Activated CD8-positive, alpha-beta T cell treated with anti-CD3 and anti-CD28 coated beads for 36 hours (primary cell): ENCODE measurements at places on chromosomes 4 and X. TPM values are rescaled to one million over a fixed set of nuclear protein-coding genes. Genes with fewer than 3 reads are reported as not detected.

DNA sequence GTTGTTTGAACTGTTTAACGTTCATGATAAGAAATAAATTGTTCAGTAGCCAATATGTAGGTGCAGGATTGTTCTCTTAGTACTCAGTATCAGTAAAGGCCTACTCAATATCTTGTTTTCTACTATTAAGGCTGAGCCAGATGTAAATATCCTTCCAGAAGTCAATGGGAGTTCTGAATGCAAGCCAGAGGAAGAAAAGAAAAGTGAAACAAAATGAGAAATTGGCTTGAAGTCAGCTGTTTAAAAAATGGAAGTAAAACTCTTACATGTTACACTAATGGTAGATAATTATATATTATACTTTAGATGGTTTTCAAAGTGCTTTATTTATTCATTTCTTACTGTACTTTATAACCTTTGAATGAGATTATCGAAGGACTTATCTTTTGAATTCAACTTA, 1417.9 kb downstream of the ADGRL3 start:
- no peak overlapping the region for H3K4me3 ChIP-seq
- H3K27ac ChIP-seq = no peak overlapping the region
- DNase-seq = no peak
- no peaks in the 10 kb centered on the region for H3K36me3 ChIP-seq
- H3K4me1 ChIP-seq = no peaks in the 10 kb centered on the region
- no peaks in the 10 kb centered on the region for H3K27me3 ChIP-seq

- H3K4me3 ChIP-seq = no peak overlapping the region
- H3K36me3 ChIP-seq = peaks cover 1% of the 10 kb centered on the region
- H3K27me3 ChIP-seq = no peaks in the 10 kb centered on the region
Measured at GRCh38 chr4:123200051-123200940, 196.3 kb upstream of the SPRY1 start.

- H3K27ac ChIP-seq = no peak overlapping the region
- H3K27me3 ChIP-seq = no peaks in the 10 kb centered on the region
- no peak overlapping the region for H3K4me3 ChIP-seq
- H3K36me3 ChIP-seq = no peaks in the 10 kb centered on the region
- H3K4me1 ChIP-seq = no peaks in the 10 kb centered on the region
Measured at GRCh38 chr4:181944527-181944926, 298.7 kb upstream of the TENM3 start.

GRCh38 chrX:154526901-154527675, 11.1 kb upstream of the FAM3A start:
- DNase-seq = peak; percentile 79
- peak overlapping the region; percentile 64 for H3K27ac ChIP-seq
- H3K4me1 ChIP-seq = peaks cover 20% of the 10 kb centered on the region
- H3K27me3 ChIP-seq = no peaks in the 10 kb centered on the region
- H3K36me3 ChIP-seq = peaks cover 3% of the 10 kb centered on the region

DNA sequence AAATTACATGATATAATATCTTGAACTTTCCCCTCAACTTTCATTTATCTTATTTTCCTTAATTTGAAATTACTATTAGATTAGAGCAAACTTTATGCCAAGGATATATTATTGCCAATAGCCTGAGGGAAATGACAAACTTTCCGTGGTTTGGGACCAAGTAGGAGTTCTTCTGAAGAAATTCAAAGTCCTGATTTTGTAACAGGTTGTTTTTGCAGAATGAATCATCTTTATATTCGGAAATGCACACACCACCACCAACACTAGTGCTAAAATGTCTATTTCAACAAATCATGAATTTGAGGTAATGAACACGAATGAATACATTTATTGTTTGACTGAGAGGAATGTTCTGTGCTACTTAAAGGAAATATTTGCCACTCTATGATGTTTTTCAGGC, 226.7 kb downstream of the GRIA2 start:
- no peaks in the 10 kb centered on the region for H3K36me3 ChIP-seq
- DNase-seq = no peak
- no peaks in the 10 kb centered on the region for H3K27me3 ChIP-seq
- no peak overlapping the region for H3K4me3 ChIP-seq

DNA sequence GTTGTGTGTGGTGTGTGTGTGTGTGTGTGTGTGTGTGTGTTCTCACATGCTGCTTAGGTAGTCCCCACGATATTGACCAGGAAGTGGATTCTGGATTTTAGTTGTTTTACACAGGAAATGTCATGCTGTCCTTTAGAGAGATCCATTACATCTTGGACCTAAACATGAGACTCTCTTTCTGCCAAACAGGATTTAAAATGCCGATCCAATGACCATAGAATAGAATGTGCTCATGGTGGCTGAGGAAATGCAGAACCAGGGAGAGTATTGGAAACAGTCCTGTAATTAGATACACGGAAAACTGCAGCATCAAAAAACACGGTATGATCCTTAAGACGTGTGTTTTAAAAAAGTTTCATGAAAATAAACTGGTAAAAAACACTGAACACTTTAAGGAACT, 347.8 kb upstream of the FRG1 start:
- no peaks in the 10 kb centered on the region for H3K4me1 ChIP-seq
- H3K27me3 ChIP-seq = no peaks in the 10 kb centered on the region
- DNase-seq = no peak

- H3K36me3 ChIP-seq = no peaks in the 10 kb centered on the region
- no peak for DNase-seq
- H3K4me3 ChIP-seq = no peak overlapping the region
- H3K27me3 ChIP-seq = no peaks in the 10 kb centered on the region
- H3K27ac ChIP-seq = no peak overlapping the region
Measured at GRCh38 chr4:106358899-106359298, 9.7 kb downstream of the GIMD1 start.

The TEX13B gene
- total RNA-seq = not detected

GRCh38 chr4:145566086-145566708, 53.0 kb upstream of the MMAA start:
- peaks cover 21% of the 10 kb centered on the region for H3K27me3 ChIP-seq
- DNase-seq = no peak
- no peak overlapping the region for H3K4me3 ChIP-seq
- H3K27ac ChIP-seq = no peak overlapping the region
- H3K36me3 ChIP-seq = no peaks in the 10 kb centered on the region
- no peaks in the 10 kb centered on the region for H3K4me1 ChIP-seq

The PARM1 gene
- total RNA-seq = not detected

The TACR3 gene
- total RNA-seq = not detected

- no peak overlapping the region for H3K27ac ChIP-seq
- no peak overlapping the region for H3K4me3 ChIP-seq
- no peaks in the 10 kb centered on the region for H3K4me1 ChIP-seq
- peaks cover 4% of the 10 kb centered on the region for H3K27me3 ChIP-seq
Measured at GRCh38 chrX:107226757-107227156, 20.3 kb downstream of the DNAAF6 start.

DNA sequence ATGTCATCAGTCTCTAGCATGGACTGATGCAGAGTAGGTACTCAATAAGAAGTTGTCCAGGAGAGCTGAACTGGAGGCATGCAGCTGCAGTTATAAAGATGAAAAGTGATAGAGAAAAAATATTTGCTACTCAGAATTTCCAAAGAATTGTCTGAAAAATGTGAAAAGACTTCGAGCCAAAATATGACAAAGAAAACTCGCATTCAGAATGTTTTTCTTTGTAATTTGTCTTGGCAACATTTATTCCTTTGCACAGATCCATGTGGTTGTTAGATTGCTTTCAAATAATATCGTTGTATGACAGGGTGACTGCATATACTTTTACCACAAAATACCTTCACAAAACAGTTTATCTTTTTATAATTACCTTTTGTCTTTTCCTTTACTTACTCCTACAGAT, 128.0 kb upstream of the SLC4A4 start:
- no peak for DNase-seq
- H3K36me3 ChIP-seq = no peaks in the 10 kb centered on the region
- H3K4me1 ChIP-seq = no peaks in the 10 kb centered on the region
- no peak overlapping the region for H3K4me3 ChIP-seq
- no peak overlapping the region for H3K27ac ChIP-seq

GRCh38 chr4:83196921-83197320, 82.4 kb upstream of the PLAC8 start:
- no peak for DNase-seq
- no peaks in the 10 kb centered on the region for H3K36me3 ChIP-seq

The TEC gene
- total RNA-seq = 4.2 TPM

- H3K27me3 ChIP-seq = no peaks in the 10 kb centered on the region
- H3K4me3 ChIP-seq = no peak overlapping the region
- H3K27ac ChIP-seq = no peak overlapping the region
- H3K4me1 ChIP-seq = no peaks in the 10 kb centered on the region
- H3K36me3 ChIP-seq = no peaks in the 10 kb centered on the region
Measured at GRCh38 chr4:1357356-1358248, 10.6 kb downstream of the UVSSA start.

- DNase-seq = no peak
- peaks cover 6% of the 10 kb centered on the region for H3K27me3 ChIP-seq
- H3K4me3 ChIP-seq = no peak overlapping the region
- no peak overlapping the region for H3K27ac ChIP-seq
- H3K4me1 ChIP-seq = no peaks in the 10 kb centered on the region
- no peaks in the 10 kb centered on the region for H3K36me3 ChIP-seq
Measured at GRCh38 chr4:47390428-47391125, 72.9 kb downstream of the COMMD8 start.

DNA sequence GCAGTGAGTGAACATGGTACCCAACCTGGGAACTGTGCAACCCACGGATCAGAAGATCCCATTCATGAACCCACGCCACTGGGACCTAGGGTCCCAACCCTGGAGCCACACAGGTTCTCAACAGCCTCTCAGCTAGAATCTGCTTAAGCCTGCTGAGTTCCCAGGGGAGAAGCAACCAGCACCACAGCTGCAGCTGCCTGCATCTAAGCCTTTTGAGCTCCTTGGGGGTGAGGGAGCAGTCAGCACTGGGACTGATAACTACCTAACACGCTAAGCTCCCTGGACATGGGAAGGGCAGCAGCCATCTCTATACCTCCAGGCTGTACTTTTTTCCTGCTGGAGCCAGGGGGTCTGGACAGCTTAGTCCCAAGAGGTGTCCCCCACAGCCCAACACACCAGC, 179.3 kb downstream of the IL15 start:
- H3K36me3 ChIP-seq = no peaks in the 10 kb centered on the region
- H3K4me1 ChIP-seq = no peaks in the 10 kb centered on the region
- no peak overlapping the region for H3K4me3 ChIP-seq
- peaks cover 9% of the 10 kb centered on the region for H3K27me3 ChIP-seq
- no peak for DNase-seq
- H3K27ac ChIP-seq = no peak overlapping the region

DNA sequence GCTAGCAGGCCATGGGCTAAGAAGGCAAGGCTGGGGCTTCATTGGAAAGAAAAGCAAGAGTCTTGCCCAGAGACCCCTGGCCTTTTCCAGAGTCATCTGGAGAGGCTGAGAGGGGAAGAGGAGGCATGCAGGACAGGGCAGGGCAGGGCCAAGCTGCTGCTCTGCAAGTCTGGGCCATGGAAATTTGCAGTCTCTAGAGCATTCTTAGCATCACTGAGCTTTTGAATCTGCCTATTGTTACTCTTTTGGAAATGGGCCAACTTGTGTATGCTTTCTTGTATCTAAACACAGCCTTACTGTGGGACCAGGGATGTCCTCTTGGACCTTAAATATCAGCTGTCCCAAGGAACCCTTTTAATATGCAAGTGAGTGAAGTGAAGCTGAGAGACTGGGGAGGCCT, 560.5 kb downstream of the MID1IP1 start:
- no peaks in the 10 kb centered on the region for H3K27me3 ChIP-seq
- H3K27ac ChIP-seq = no peak overlapping the region
- no peak overlapping the region for H3K4me3 ChIP-seq

The PASD1 gene
- not detected for total RNA-seq

DNA sequence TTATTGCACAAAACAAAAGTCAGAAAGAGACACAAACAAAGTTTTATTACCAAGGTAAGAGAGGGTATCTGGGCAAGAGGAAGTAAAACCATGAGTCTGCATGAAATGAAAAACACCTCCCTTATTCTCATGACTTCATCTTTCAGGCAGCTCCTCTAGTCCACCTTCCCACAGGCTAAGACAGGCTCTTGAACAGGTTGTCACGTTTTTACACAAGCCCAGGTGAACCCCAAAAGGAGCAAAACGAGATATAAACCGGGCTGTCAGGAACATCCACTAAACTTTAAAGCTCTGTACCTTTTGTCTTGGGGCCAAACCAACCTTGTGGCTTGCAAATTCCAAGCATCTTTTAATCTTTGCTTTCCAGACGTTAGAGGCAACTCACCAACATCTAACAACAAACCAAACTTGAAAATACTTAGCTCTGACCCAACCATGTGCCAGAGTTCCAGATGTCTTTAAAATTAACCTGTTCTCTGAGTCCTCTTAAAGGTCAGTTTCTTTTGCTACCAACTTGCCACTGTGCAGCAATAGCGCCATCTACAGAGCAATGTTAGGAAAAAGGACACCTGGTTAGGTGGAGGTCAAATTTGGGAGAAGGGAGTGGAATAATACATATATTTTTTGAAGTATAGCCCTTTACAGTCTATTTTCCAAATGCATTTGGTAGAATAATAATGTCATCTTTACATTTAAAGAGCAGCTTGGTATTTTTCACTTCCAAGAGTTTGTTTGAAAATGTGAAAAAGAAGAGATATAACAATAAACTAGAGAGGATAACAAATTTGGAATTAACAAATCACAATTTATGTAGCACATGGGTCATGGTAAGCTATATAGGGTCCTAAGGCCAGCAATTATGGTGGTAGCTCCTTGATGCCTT, 73.1 kb downstream of the QRFPR start:
- peak overlapping the region; percentile 50 for H3K27ac ChIP-seq
- H3K27me3 ChIP-seq = no peaks in the 10 kb centered on the region
- H3K36me3 ChIP-seq = no peaks in the 10 kb centered on the region
- peaks cover 12% of the 10 kb centered on the region for H3K4me1 ChIP-seq

The NSD2 gene
- 219 TPM for total RNA-seq

The PPAT gene
- total RNA-seq = 46.9 TPM

DNA sequence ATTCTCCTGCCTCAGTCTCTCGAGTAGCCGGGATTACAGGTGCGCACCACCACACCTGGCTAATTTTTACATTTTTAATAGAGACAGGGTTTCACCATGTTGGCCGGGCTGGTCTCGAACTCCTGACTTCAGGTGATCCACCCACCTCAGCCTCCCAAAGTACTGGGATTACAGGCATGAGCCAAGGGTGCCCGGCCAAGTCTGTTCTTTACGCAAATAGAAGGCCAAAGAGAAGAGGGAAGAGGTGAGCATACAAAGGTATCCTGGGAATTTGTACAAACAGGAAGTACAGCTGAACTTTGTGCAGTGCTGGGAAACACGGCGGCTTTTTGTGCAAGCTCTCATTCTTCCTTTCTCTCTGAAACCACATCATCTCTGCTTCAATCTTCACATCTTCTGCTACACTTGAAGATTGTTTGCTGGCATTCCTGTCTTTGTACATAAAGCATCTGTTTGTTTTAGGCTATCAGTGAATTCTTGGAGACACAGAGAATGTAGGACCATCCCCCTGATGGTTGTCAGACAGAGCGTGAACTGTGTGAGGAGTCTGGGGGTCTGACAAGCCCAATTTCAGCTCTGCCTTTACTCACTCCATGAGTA, 71.9 kb upstream of the PRSS48 start:
- no peaks in the 10 kb centered on the region for H3K27me3 ChIP-seq
- no peaks in the 10 kb centered on the region for H3K36me3 ChIP-seq
- H3K4me1 ChIP-seq = no peaks in the 10 kb centered on the region
- no peak overlapping the region for H3K4me3 ChIP-seq
- no peak overlapping the region for H3K27ac ChIP-seq

GRCh38 chr4:100100985-100101384, 89.3 kb downstream of the DDIT4L start:
- H3K36me3 ChIP-seq = no peaks in the 10 kb centered on the region
- H3K4me1 ChIP-seq = peaks cover 59% of the 10 kb centered on the region
- H3K27me3 ChIP-seq = no peaks in the 10 kb centered on the region
- no peak overlapping the region for H3K27ac ChIP-seq
